EH (cell line): ENCODE measurements at places on chromosomes 5 and 9.

GRCh38 chr5:143860211-143860610 lies 48.2 kb downstream of the HMHB1 start:
- no peak for DNase-seq

DNA sequence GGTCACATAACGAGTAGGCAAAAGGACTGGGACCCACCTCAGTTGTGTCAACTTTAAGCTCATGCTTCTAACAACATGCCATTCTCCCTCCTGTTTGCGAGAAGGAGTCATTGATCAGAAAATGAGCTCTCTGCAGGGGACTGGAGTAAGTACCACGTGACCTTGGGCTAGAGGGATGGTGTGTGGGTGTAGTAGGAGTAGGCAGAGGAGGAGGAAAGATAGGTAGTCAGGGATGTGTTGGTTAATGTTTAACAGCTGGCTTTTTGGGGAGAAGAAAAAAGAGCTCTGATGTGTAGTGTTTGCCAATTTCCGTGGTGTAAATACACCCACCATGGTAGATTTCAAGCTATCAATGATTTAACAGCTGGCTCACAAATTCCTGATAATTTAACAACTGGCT lies 160.3 kb upstream of the TBC1D2 start:
- DNase-seq = no peak

- DNase-seq = no peak
Measured at GRCh38 chr5:169832304-169832703, 148.0 kb downstream of the INSYN2B start.

GRCh38 chr9:136629879-136630661 lies 32.6 kb upstream of the EGFL7 start:
- DNase-seq = peak; percentile 45
